ENCODE measurements at places on chromosomes 16 and 17.
A peak's percentile ranks its signal among the peaks of the same experiment; 100 is the strongest.

- DNase-seq = peak; percentile 68
Measured at GRCh38 chr17:19344311-19345066, 18.0 kb downstream of the B9D1 start.

DNA sequence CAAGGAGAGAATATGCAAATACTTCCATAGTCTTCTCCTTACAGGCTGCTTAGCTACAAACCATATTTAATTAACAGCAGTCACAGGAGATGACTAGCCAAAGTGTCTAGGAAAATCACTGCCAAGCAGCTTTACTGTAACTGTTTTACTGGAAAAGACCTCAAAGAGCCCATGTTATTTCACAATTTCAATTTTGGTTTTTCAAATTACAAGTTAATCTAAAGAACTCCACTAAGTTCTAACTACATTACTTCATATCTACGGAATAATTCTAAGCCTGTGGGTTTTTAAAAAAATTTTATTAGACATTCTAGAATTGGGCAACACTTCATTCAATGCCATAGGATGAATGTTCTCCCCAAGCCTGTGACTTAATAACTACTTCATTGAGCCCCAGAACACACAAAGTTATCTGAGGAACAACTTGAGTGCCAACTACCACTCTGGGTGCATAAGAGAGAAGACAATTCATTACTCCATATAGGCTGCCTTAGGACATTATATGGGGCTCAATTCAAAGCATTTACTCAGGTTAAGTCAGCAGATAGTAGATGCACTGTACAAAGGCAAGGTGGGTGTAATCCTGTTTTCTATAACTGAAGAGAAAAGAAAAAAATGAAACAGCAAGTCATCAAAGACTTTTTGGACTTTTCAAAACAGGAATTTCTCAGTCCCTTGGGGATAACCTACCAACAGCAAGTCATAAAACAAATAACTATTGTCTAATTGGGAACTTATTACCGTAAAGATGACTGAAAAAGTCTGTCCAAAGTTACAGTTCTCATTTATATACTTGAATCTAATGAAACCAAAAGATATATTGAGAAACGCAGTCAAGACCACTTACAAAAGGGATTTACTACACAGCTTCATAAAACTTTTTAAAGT lies 33.0 kb downstream of the STAT3 start:
- DNase-seq = no peak

- DNase-seq = no peak
Measured at GRCh38 chr16:30131869-30132475, 9.0 kb upstream of the MAPK3 start.

- DNase-seq = peak; percentile 78
Measured at GRCh38 chr16:67163999-67164558, 466 bp upstream of the HSF4 start.

- DNase-seq = no peak
Measured at GRCh38 chr17:63680700-63681099, 19.2 kb downstream of the LIMD2 start.

GRCh38 chr16:68202091-68202519 lies 33.8 kb downstream of the ESRP2 start:
- no peak for DNase-seq

GRCh38 chr17:29050176-29050575 lies 7.2 kb downstream of the PIPOX start:
- no peak for DNase-seq

DNA sequence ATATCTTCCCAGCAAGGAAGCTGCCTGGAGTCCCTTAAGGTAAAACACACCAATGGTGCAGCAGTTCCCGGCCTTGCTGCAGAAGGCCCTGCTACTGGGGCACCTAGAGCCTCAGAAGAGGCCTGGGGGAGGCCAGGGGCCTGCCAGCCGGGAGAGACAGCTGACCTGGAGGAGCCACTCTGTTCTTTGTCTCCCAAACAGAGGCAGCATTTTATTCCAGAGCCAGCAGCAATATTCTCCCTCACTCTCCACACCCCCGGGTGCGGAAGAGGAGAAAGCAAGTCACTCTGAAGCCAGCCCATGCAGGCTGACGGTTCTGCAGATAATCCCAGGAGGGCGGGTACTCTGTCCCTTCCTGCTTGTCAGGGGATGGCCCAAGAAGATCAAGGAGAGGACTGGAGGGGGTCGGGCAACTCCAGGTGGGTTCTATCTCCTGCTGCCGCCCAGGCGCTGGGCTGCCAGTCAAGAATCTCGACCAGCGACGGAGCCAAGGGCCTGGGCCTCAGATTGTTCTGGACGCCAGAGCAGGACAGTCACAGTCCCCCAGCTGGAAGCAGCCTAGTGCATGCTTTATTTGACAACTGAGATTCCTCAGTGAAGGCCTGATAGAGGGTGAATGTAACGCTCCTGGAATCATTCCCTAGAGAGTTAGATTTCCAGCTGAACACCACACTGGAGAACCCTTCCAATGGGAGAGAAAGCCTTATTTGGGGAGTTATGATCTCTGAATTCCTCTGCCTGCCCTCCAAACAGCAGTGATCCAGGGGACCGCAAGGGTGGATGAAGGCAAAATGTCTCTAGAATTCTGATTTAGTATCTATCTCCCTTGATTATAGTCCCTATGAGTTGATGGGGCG lies 1.1 kb upstream of the KIFC3 start:
- no peak for DNase-seq

DNA sequence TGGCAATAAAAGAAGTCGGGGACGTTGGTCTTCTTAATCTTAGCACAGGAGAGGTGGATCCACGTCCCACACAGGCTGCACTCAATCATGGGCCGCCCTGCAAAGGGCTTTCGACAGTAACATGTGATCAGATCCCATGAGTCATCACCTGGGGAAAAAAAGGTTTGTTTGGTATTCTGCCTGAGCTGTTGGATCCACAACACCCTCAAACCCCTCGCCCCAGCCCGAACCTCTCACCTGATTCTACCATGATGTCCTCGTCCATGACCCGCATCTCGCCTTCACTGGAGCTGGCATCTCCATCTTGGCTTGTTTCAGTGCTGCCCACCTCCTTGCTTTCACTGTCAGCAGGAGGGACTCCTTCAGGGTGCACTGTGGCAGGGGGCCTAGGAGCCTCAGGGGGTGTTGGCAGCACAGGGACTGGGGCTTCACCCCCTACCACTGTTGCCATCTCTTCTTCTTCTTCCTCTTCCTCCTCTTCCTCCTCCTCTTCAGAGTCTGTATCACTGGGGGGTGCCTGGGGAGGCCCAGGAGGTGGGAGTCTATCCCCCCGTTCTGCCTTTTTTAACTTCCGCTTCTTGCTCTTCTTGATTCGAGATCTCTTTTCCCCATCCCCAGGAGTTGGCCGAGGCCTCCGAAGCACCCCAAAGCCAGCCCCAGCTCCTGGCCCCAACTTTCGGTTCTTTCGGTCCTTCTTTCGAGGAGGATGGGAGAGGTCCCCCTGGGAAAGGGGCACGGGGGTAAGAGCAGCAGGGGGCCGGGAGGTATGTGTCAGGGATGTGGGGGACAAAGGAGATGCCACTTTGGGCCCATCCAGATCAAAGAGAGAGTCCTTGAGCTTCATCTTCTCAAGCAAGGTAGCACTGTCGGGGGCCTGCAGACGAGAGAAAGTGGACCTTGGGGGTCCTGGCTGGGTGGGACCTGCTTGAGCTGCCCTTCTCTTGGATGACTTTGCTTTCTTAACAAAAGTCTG lies 1.7 kb upstream of the DVL2 start:
- DNase-seq = peak; percentile 75

DNA sequence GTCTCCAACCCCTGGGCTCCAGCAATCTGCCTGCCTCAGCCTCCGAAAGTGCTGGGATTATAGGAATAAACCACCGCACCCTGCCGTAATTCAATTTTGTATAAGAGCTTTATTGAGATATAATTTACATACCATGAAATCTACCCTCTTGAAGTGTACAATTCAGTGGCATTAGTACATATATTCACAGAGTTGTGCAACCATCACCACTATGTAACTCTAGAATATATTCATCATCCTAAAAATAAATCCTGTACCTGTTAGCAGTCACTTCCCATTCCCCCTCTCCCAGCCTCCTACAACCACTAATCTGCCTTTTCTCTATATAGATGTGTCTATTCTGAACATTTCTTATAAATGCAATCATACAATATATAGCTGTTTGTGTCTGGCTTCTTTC lies 26.1 kb downstream of the TOM1L2 start:
- no peak for DNase-seq

- DNase-seq = no peak
Measured at GRCh38 chr17:27956601-27957445, 63.7 kb upstream of the LYRM9 start.

DNA sequence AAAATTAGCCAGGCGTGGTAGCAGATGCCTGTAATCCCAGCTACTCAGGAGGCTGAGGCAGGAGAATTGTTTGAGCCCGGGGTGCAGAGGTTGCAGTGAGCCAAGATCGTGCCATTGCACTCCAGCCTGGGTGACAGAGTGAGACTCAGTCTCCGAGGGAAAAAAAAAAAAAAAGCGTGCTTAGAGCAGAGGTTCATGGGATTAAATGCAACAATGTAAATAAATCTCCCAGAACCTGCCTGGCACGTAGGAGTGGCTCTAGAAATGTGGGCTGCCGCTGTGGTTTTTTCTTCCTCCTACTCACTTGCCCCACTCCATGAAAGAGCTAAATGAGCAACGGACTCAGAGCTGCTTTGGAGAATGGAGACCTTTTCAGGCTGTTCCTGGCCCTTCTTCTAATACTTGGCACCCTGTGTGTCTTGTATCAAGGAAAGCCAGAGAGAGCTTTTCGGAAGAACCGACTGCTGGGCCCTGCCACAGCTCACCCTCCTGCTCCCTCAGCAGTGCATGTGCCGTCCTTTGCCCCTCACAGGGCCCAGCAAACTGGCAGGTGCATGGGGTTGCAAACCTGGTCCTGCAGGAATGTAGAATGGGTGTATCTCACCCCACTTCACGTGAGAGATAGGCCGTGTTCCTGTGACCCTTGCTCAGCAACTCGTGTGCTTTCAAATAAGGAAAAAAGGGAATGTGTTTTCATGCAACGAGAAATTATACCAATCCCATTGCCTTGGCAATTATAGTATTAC lies 52.0 kb downstream of the LDHD start:
- no peak for DNase-seq
